ENCODE measurements at places on chromosomes 2 and 18. TPM values are rescaled to one million over a fixed set of nuclear protein-coding genes. Genes with fewer than 3 reads are reported as not detected.

DNA sequence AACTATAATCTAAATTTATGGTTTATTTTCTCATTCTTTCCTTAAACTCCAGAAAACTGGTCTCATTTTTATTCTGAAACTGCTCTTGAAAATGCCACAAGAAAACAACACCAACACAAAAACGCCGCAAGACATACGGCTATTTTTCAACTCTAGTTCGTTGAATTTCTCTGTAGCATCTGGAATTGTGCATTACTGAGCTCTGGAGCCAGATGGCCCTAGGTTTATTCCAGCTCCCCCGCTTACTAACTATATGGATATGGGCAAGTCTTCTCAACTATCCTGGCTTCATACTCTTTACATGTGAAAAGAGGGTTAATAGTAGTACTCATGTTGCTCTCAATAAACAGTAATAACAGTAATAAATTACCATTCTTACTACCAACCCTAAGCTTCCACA, 19.9 kb downstream of the FAM98A start:
- DNase-seq, result no peak

DNA sequence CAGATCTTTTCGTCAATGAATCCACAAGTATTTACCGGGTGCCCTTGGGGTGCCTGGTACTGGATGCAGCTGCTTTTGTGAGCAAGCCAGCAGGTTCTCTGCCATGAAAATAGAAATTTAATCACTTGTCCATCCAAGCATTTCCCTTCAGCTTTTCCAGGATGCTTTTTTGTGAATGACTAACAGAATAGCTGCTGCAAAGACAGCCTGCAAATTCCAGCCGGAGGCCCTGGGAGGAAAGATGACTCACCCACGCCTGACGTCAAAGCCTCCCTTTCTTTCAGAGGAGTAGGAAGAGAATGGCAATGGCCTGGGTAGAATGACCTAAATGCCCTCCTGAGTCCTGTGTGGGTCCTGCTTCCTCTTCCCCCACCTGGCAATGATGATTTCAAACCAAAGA, 111.9 kb downstream of the AP1S3 start:
- peak; percentile 98 for DNase-seq

Gene ZSWIM2
- 0.96 TPM for total RNA-seq

Gene TDRD15
- 5.3 TPM for total RNA-seq

Data from umbilical cord (tissue), 2 donors.